ENCODE measurements at places on chromosomes 13 and 19. TPM values are rescaled to one million over a fixed set of nuclear protein-coding genes. Genes with fewer than 3 reads are reported as not detected.

The PALM gene
- total RNA-seq = 6.9 TPM

The ZNF468 gene
- 12.3 TPM for total RNA-seq

The ACOD1 gene
- not detected for total RNA-seq

The PLIN5 gene
- 0.07 TPM for total RNA-seq

The ZNF98 gene
- total RNA-seq = not detected

The ELSPBP1 gene
- total RNA-seq = not detected
